T-helper 1 cell (primary cell): ENCODE measurements at places on chromosomes 3 and 15.
A peak's percentile ranks its signal among the peaks of the same experiment; 100 is the strongest.

- DNase-seq: no peak
Measured at GRCh38 chr3:183300996-183301562, 48.0 kb downstream of the B3GNT5 start.

DNA sequence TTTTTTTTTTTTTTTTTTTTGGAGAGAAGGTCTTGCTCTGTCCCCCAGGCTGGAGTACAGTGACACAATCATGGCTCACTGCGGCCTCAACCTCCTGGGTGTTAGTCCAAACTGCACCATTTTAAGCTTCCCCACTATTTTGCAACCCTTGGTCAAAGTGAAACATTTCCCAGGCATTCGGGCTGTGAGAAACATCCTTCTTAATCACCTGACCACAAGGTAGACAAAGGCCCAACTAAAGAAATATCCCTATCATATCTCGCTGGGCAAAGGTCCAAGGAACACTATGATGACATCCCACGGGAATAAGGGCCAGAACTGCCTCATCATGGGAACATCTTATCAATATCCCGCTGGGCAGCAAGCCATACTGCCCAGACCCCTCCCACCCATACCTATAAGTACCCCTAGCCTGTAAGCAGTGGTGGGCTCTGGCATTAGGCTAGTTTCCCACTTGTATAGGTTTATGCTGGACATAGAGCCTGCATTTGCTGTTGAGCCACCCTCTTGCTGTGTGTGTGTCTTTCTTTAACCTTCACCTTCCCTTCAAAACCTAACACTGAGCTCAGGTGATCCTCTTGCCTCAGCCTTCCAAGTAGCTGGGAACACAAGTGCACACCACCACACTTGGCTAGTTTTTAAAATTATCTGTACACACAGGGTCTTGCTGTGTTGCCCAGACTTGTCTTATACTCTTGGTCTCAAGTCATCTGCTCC lies 95.2 kb downstream of the SEMA5B start:
- DNase-seq: no peak

- DNase-seq: no peak
Measured at GRCh38 chr3:136192831-136193230, 3.3 kb downstream of the MSL2 start.

DNA sequence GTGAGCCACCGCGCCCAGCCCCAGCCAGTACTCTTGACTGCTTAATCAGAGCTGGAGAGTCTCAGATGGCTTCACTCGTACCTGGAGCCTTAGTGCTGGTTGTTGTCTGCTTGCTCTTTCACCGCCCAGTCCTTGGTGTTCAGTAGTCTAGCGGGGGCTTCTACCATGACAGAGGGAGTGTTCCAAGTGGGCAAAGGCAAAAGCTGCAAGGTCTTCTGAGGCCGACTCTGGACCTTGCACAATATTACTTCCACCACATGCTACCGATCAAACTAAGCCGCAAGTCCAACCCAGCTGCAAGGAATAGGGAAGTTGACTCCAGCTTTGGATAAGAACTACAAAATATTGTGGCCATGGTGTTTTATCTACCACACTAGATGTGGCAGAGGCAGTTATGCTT lies 6.6 kb downstream of the PARL start:
- no peak for DNase-seq

GRCh38 chr15:57236561-57237300 lies 139.6 kb upstream of the CGNL1 start:
- DNase-seq: no peak

- no peak for DNase-seq
Measured at GRCh38 chr3:155984791-155985417, 114.5 kb downstream of the GMPS start.

GRCh38 chr15:59924812-59925522 lies 79.1 kb upstream of the FOXB1 start:
- no peak for DNase-seq

DNA sequence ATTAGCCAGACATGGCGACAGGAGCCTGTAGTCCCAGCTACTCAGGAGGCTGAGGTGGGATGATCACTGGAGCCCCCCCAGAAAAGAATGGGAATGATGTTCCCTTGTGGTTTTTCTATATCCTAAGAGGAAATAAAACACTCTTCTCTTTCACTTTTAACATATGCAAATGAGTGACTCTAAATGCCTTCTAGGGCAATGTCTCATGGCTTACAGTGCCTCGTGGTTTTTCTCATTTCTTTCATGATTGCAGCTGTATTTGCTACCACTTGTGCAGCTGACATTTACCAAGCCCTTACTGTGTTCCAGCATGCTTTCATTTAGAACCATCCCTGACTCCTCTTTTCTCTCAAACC lies 26.4 kb downstream of the STOML1 start:
- peak; percentile 57 for DNase-seq

- DNase-seq: no peak
Measured at GRCh38 chr15:64693134-64693533, 82.3 kb downstream of the RBPMS2 start.

DNA sequence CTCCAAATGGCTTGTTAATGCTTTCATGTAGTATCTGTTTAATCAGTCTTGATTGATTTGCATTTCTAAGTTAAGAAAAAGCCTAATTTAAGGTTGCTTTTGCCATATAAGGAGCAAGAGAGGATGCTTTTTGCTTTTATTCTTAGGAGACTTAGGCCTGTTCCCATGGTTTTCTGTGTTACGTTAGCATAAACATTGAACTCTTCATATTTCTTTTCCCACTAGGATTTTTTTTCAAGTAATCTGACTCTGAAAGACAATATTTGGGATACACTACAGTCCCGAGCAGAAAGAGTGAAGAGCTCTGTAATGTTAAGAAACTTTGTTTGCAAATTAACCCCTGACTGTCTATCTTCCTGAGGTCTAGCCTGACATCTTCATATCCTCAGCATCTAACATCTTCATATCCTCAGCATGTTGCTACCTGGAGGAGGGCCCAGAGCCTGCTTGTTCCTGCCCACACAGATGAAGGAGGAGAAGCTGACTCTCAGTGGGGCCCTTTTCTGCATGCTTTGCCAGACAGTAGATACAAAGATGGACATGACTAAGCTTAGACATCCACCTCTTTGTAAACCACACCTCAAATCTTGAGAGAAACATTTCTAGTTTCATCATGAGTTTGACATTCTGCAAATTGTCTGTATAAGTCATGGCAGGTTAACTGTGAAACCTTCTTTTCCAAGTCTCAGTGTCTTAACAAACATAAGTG lies 86.2 kb upstream of the COL6A5 start:
- no peak for DNase-seq

GRCh38 chr15:48096813-48097212 lies 24.0 kb upstream of the SLC24A5 start:
- DNase-seq: no peak

GRCh38 chr3:8668216-8668615 lies 23.6 kb upstream of the SSUH2 start:
- no peak for DNase-seq

- DNase-seq: no peak
Measured at GRCh38 chr15:84873997-84874396, 10.5 kb upstream of the SLC28A1 start.

- DNase-seq: no peak
Measured at GRCh38 chr15:69647142-69647513, 194.5 kb downstream of the RPLP1 start.

DNA sequence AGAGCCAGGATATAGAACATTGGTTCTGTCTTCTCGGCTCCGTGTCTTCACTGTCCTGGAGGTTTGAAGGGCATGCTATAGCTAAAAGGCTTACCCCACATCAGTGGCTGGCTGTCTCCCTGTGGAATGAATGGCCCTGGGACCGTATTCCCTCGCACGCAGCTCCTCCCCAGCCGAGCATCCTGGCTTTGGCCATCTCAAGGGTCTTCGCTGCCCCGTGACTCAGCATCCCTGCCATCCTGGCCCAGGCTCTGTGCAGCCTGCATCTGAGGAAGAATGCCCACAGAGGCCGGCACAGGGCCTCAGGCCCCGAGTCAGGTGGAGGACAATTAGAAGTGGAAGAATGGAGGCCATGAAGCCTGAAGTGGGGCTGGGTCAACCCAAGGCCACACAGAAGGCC lies 11.0 kb downstream of the LOXL1 start:
- DNase-seq: no peak

GRCh38 chr3:3503411-3503810 lies 295.8 kb upstream of the LRRN1 start:
- DNase-seq: no peak

GRCh38 chr15:65328506-65329287 lies 24.2 kb downstream of the RNU5B-1 start:
- no peak for DNase-seq

DNA sequence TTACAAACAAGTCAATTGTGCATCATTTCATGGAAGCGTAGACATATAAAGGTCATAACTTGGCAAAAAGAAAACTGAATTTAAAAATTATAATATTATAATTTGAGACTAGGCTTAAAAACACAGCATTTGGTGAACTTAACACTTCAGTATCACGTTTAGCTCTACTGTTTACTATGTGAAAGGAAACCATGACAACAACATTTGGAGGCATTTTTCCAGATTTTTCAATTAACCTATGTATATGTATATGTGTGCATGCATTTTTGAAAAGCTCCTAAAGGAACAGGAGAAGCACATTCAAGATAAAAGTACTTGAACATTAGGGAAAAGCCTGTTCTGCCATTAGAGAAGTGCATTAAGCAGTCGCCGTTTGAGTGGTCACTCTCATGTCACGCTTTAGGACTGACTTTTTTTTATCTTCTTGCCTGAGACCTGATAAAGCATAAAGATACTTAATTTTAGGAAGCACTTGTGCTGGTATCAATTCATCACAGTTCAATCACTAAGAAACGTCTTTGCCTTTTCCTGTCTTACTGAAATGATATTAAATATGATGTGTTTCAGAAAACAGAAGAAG lies 156.0 kb downstream of the NAALADL2 start:
- no peak for DNase-seq

GRCh38 chr15:88193415-88193814 lies 63.1 kb downstream of the NTRK3 start:
- no peak for DNase-seq

DNA sequence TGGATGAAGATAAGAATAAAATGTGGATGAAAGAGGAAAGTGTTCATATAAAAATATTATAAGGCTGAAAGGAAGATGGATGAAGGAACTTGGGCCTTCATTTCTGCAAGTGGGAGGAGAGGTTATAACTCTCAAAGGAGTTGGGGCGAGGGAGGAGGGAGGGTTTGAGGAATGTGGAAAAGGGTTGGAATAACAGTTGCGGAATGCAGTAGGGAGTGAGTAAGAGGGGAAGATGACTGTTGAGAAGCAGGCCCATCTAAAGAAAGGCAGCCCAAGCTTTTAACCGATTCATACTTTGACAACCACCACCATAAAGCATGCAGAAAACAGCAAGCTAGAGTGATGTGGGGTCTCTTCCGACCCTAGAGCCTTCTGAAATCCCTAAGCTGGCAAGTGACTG lies 8.3 kb upstream of the TM4SF4 start:
- DNase-seq: no peak

GRCh38 chr15:67196672-67197363 lies 57.6 kb downstream of the AAGAB start:
- DNase-seq: no peak
